Endothelial cell (in vitro differentiated cells): ENCODE measurements at places on chromosomes 5 and 9. TPM values are rescaled to one million over a fixed set of nuclear protein-coding genes. Genes with fewer than 3 reads are reported as not detected.

The ENG gene
- total RNA-seq: 113 TPM

The MVB12B gene
- 18.8 TPM for total RNA-seq

The KDM3B gene
- total RNA-seq: 101 TPM

The GTF3C4 gene
- 27.6 TPM for total RNA-seq

The CCDC152 gene
- 2.8 TPM for total RNA-seq

DNA sequence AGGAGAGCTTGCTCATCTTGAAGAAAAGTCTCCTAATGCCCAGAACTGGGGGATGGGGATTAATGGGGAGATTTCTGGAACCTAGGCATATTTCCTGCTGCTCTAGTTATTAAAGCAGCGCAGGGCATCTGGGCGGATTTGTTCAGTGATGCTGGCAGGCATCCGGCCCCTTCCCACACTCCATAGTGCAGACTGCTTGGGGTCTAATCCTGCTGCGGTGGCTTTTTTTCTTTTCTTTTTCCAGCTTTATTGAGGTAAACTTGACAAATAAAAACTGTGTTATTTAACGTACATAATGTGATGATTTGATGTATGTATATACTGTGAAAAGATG, 30.7 kb downstream of the PPARGC1B start:
- no peak for DNase-seq

DNA sequence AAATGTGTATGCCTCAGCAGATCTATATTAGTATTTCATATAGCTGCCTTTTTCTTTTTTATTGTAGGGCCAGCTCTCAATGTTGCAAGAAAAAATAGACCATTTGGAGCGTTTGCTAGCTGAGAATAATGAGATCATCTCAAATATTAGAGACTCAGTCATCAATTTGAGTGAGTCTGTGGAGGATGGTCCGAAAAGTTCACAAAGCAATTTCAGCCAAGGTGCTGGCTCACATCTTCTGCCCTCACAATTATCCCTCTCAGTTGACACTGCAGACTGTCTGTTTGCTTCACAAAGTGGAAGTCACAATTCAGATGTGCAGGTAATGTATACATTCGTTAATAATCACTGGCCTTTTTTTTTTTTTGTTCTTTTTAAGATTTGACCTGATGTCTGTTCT, 23.7 kb downstream of the MAN2A1 start:
- no peak for DNase-seq

DNA sequence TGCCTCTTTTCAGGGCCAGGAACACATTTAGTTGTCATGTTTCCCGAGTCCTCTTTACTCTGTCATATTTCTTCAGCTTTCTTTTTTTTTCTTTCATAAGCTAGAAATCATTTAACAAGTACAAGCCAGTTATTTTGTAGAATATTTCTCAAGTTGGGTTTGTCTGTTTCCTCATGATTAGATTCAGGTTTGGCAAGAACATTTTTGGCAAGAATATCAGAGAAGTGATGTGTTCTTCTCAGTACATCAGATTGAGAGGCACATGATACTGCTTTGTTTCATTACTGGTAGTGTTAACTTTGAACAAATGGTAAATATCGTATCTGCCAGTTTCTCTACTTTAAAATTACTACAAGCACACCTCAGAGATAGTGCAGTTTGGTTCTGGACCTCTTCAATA, 45.1 kb downstream of the PCSK5 start:
- no peak for DNase-seq

- no peak for DNase-seq
Observed at GRCh38 chr9:117696154-117696553, 8.0 kb upstream of the TLR4 start.
